ENCODE measurements at places on chromosomes 1 and 21.

DNA sequence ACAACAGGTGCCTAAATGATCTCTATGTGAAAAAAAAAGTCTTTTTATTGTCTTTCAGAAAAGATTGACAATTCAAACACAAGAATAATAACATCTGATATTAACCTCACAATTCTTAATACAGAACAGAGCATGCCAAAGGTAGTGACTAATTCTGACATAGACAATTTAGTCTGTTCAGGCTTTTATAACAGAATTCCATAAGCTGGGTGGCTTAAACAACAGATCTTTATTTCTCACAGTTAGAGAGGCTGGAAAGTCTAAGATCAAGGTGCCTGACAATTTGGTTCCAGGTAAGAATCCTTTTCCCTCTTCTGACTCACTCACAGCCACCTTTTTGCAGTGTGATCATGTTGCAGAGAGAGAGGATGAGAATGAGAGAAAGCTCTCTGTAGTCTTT is 27.0 kb downstream of the DPYD start:
- no peak for DNase-seq

DNA sequence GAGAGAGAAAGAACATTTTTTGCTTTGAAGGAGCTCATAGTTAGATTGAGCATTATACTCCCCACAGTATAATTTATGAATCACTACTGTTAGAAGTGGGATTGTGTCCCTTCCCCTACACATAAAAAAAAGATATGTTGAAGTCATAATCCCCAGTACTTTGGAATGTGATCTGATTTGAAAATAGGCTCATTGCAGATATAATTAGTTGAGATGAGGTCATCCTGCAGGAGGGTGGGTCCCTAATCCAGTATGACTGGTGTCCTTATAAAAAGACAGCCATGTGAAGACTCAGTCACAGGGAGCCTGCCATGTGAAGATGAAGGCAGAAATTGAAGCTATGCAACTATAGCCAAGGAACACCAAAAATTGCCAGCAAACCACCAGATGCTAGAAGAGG is 76.4 kb downstream of the TGFB2 start:
- no peak for DNase-seq

- DNase-seq = no peak
These were observed 106.2 kb upstream of the CYYR1 start for GRCh38 chr21:26679284-26679683.

GRCh38 chr21:23316190-23316589 is 2291.1 kb downstream of the MRPL39 start:
- no peak for DNase-seq

DNA sequence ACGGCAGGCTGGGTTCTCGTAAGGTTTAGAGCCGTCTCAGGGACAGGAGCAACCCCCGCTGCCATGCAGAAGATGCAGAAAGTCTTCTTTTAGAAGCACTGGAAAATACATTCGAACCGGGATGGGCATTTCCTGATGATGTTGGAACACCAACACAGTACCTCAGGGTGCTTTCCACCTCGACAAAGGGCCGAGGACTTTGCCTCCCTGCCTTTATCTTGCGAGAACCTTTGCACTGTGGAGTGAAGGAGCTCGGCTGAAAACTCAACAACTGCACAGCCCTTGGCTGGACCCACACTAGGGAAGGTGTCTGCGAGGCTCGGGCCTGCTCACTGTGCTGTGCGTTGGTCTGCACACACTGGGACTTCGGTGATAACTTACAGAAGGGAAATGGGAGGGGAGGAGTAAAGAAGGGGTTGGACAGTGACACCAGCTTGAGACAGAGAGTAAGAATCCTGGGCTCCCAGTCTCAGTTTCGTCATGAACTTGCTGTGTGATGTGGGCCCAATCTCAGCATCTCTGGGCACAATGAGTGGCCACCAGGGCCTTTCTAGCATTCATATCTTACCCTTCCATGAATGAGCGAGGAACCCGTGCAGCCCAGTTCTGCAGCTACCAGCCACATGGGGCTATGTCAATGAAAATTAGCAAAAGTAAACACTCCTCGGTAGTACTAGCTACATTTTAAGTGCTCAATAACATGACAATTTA is 18.2 kb downstream of the RCAN1 start:
- DNase-seq = no peak

Data from right forelimb (tissue), 1 donor.